ENCODE measurements at places on chromosomes 7 and 10.

DNA sequence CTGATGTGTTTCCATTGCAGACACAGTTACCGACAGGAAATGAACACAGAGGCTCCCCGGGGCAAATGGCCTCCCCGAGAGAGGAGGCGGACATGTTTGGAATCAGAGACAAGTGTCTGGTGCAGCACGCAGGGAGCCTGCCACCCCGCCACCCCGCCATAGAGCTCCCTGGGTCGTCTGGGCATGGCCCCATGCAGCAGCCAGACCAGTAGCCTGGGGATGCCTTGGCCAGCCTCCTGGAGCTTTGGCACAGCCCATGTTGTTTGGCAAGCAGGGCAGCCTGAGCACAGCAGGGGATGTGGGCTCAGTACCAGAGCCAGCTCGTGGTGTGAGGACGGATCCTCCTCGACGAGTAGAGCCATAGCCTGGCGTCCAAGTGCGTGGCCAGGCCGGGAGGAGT lies 80.8 kb downstream of the NKX6-2 start:
- no peak for DNase-seq

DNA sequence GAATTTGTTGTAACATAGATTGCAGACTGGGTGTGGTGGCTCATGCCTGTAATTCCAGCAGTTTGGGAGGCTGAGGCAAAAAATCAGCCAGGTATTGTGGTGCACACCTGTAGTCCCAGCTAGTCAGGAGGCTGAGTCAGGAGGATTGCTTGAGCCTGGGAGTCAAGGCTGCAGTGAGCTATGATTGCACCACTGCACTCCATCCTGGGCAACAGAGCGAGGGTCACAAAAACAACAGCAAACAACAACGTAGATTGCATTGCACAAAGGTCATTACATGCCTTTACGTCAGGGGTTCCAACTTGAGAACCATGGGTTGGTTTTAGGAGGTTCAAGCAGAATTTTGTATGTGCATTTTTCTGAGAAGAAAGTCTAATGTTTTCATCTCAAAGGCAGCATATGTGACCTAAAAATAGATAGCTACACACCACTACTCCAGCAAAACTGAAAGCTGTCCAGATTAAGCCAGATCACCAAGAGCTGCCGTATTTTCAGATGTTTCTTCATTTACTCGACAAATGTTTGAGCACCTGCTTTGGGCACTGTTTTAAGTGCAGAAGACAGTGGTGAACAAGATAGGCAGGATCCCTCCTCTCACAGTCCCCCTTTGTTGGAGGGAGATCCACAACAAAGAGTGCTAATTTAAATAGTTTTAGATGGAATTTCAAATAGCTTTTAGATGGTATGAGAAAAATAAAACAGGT lies 28.3 kb upstream of the CYP26C1 start:
- no peak for DNase-seq

DNA sequence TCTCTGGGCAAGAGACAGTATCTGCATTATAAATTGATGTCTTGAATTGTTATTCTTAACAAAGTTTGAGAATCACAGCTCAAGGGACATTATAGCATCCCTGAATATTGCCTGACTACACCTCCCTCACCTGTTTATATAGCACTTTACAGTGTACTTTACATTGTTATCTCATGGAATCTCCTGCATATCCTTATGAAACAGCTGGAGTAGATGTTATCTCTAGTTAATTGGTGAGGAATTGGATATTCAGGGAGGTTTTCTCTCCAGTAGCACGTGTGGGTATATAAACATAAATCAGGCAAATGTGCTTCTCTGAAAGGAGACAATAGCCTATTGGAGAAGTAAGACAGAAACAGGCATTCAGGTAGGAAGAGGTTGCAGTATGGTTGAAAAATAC lies 117.2 kb downstream of the SRI start:
- DNase-seq = no peak

- no peak for DNase-seq
Observed at GRCh38 chr7:98808751-98809460, 60.9 kb downstream of the TMEM130 start.

DNA sequence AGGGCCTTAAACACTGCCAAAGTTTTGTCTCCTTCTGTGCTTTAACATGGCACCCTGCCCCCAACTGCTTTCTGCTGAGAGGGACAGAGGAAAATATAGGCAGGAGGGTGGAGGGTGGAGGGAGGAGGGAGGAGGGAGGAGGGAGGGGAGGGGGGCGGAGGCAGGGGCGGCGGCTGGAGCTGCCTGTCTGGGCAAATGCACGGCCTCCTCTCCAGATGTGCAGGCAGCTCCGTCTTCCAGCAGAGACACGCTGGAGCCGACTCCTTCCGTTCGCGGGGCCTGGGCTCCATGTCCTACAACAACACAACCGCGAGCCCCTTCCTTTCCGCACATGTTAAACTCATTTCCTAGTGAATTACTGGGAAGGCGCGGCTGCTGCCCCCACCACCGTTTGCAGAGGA lies 14.2 kb downstream of the EBF3 start:
- peak; percentile 87 for DNase-seq

- DNase-seq = no peak
Observed at GRCh38 chr7:118949031-118949430, 724.5 kb downstream of the ANKRD7 start.

DNA sequence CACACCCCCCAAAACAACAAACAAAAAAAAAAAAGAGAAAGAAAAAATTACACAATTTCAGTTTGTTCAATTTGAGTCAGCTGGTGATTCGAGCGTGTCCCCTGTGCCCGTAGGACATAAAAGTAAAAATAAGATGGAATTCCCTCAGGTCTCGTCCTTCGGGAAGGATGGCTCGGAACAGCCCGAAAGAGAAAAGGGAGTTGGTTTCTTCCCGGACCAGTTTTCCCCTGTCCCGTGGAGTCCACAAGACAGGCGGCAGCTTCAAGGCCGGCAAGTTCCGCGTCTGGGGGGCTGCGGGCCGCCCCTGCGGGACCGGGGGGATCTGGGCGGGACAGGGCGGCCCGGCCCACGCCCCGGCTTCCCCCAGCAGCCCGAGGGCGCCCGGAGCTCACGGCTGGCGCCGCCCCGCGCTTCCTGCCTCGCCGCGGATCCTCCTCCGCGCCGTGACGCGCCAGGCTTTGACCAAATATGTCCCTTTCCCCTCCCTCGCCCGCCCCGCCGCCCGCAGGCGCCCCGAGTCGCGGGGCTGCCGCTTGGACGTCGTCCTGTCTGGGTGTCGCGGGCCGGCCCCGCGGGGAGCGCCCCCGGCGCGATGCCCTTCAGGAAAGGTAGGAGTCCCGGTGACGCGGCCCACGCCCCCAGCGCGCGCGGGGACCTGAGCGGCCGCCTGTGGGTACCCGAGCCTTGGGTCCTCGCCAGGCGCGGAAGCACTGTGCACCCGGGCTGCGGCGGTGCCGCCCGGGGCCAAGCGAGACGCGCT lies 55.8 kb downstream of the RBM17 start:
- peak; percentile 99 for DNase-seq

DNA sequence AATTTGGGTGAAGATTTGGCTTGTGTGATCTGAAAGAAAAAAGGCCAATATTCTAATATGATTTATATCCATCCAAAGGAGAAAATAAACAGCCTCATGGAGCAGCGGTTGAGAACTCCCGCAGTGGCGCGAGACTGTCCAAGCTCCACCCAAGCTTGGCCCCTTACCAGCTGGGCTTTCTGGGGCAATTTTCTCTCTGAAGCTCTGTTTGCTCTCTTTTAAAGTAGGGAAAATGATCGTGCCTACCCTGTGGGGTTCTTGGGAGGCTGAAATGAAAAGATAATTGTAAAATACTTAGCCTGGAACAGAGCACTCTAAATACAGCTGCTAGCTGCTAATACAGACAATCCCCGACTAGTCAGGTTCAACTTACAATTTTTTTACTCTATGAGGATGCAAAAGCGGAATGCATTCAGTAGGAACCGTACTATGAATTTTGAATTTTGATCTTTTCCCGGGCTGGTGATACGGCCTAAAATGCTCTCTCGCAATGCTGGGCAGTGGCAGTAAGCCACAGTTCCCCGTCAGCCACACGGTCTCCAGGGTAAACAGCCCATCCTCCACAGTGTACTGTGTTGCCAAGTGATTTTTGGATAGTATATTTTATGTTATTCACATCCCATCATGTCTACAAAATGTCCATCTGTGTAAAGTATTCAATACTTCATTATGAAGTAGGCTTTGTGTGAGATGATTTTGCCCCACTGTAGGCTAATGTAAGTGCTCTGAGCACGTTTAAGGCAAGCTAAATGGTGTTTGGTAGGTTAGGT lies 137.7 kb downstream of the CHN2 start:
- no peak for DNase-seq

- DNase-seq = no peak
Observed at GRCh38 chr7:140004672-140005071, 58.1 kb downstream of the PARP12 start.

DNA sequence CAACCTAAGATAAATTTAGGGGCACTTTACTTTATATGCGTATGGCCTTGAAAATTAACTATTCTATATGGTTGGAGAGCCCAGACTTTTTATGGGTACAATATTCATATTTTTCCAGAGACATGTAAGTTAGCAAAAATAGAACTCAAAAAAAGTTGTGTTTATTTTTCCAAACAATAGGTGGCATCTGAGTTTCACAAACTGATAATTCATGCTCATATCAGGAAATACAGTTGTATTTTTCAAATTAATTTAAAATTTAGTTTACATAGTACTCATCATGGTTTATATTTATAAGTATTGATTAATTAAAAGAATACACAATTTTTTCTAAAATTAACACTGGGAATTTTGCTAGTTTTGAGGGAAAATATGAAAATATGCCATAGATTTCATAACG lies 34.6 kb downstream of the ANKRD7 start:
- DNase-seq = no peak

- peak; percentile 27 for DNase-seq
Observed at GRCh38 chr10:132477066-132477397, 60.6 kb upstream of the INPP5A start.

DNA sequence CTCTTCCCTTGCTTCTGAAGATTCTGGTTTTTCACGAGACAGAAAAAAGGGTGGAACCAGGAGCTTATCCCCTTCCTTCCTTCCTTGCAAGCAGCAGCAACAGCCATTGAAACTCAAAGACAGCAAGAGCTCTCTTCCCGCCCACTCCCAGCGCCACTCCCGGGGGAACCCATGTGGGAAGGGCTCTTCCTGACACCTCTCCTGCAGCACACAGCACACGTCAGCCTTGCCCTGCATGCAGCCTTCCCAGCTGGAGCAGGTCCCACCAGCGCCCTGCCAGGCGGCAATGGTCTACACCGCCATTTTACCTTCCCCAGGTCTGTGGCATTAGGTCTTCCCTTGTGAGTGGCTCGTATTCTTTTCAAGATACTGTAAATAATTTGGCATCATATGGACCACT lies 161.8 kb downstream of the MGMT start:
- DNase-seq = no peak

GRCh38 chr10:114870486-114870885 lies 48.9 kb downstream of the FHIP2A start:
- DNase-seq = no peak

- DNase-seq = no peak
Observed at GRCh38 chr10:11272915-11273389, 255.3 kb downstream of the CELF2 start.

DNA sequence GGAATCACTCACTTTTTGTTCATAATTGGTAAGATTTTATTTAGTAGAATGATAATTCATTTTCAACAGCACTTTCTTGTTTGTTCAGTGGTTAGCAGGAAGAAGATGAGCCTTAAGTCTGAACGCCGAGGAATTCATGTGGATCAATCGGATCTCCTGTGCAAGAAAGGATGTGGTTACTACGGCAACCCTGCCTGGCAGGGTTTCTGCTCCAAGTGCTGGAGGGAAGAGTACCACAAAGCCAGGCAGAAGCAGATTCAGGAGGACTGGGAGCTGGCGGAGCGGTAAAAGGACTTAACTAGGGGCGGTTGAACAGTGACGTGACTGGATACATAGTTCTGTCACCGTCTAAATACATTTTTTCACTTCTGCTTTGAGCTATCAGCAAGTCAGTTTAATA lies 31.3 kb downstream of the RABGEF1 start:
- DNase-seq = no peak

GRCh38 chr10:36271627-36272340 lies 629.7 kb upstream of the FZD8 start:
- DNase-seq = no peak

DNA sequence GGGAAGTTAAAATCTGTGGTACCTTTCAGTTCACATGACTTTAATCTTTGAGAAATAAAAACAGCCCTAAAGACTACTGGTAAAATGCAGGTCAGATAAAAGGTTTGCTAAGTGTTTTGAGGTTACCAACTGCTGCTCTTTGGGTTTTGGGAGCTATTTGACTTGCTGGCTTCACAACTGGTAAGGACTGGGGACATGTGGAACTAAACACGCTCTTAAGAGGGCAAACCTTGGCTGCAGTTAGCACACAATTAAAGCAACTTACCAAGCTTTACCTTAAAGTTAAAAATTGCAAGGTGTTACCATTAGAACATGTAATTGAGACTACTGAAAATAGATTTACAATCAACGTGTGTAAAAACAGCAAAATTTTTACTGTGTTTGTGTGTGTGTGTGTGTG lies 220.2 kb downstream of the PHF14 start:
- no peak for DNase-seq

- DNase-seq = peak; percentile 36
Observed at GRCh38 chr7:150951181-150951520, 27.0 kb downstream of the KCNH2 start.

DNA sequence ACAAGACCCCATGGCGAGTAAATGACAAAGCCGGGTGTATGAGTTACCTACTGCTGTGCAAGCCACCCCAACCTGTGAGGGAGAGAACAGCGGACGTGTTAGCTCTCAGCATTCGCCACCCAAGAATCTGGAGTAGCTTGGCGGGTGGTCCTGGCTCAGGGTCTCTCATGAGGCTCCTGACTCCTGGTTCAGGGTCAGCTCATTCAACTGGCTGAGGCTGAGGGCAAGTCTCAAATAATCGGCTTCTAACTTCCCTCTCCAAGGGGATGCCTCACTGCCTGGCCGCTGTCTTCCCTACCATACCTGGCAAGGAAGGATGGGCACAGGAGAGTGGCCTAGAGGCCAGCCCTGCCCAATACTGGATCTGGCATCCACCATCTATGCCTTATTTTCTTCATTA lies 94.2 kb downstream of the HTR5A start:
- DNase-seq = no peak

DNA sequence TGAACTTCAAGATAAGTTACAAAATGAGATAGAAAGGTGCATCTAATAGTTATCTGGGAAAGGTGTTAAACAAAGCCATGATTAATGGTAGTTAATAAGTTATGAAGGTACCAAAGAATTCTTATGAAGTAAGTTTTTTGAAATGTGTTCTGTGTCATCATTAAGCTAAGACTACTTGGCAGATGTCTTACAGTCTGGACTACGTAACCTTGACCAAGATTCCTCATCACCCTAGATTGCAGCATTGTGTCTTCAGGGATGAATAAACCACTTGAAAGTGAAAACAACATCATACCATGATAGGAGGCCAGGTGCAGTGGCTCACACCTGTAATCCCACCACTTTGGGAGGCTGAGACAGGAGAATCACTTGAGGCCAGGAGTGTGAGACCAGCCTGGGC lies 48.2 kb downstream of the GOT1 start:
- no peak for DNase-seq

- no peak for DNase-seq
Observed at GRCh38 chr7:154781369-154782303, 221.3 kb downstream of the PAXIP1 start.

GRCh38 chr7:43314379-43315158 lies 202.1 kb downstream of the HECW1 start:
- DNase-seq = no peak

- DNase-seq = peak; percentile 59
Observed at GRCh38 chr7:20642166-20642565, 26.7 kb downstream of the ABCB5 start.

- DNase-seq = no peak
Observed at GRCh38 chr7:158033196-158033595, 554.4 kb downstream of the PTPRN2 start.

GRCh38 chr10:132641966-132642731 lies 104.6 kb downstream of the INPP5A start:
- peak; percentile 55 for DNase-seq
